ENCODE measurements at places on chromosomes 1 and 21.

DNA sequence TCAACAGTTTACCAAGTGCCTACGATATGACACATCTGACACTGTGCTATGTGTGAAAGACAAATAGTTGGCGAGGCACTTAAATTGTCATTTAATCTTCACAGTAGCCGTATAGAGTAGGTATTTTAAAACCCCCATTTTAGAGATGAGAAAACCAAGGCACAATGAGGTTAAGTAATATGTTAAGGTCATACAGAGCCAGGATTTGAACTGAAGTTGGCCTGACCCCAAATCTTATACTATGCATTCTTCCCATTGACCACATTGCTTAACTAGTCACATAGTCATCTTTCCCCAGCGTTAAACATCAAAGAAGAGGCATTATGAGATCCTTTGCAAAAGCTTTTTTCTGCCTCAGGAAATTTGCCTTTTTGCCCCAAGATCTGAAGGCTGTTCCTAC lies 3.9 kb downstream of the INKA2 start:
- no peak for DNase-seq

- DNase-seq = no peak
Observed at GRCh38 chr1:229694053-229694693, 68.1 kb downstream of the URB2 start.

DNA sequence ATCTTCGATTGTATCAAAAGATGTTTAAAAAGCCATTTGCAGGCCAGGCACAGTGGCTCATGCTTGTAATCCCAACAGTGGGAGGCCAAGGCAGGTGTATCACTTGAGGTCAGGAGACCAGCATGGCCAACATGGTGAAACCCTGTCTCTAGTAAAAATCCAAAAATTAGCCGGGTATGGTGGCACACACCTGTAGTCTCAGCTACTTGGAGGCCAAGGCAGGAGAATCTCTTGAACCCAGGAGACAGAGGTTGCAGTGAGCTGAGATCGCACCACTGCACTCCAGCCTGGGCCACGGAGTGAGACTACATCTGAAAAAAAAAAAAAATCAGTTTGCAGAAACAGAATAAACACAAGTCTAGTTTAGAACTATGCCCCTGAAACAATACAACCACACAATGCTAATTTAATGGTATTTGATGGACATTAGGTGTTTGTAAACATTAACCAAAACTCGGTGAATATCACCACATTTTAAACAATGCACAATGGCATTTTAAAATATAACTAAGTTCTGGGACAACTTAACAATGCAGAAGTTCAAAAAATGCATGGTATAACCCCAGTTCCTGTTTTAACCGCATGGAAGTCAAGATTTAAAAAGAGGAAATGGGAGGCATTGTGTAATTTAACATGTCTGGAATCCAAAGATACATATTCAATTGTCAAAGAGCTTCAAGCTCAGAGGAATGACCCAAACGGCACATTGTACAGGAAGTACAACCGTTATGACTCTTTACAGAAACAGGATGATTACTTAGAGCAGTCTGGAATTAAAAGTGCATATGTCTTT lies 7.1 kb upstream of the PTTG1IP start:
- no peak for DNase-seq

- DNase-seq = no peak
Observed at GRCh38 chr1:177780096-177780700, 189.7 kb downstream of the SEC16B start.

DNA sequence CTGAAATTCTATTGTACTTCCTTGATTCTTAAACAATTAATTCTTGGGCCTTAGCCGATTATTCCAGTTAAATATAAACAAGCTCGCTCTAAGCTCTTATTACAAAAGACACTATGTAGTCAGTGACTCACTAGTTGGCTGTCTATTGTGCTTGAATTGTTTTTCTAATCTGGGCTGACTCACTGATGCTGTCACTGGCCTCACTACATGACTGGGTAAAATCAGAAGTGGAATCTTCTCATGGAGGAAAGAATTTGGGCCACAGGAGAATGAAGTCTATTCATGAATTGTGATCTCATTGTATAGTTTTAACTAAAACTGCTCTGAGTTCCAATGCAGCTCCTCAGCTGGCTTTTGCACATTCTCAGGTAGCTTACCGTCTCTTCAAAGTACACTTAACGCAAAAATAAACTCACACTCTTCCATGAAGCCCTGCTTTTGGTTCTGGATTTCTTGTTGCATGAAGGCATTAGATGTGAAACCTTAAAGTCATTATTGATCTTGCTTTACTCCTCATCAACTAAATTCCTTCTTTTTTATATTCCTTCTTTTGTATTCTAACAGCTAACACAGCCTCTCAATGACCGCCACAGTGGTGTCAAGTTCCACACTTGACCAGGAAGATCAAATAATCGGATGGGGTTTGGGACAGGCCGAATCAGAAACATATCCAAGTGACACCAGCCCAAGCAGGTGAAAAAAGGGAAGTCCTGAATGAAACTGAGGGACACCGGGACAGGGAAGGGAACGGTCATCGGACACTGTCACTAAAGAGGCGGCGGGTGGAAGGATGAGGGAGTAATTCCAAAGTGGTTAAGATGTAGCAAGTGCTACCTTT lies 80.9 kb upstream of the LBR start:
- DNase-seq = no peak

Data from hematopoietic multipotent progenitor cell treated with erythropoietin and hydrocortisone succinate and interleukin-3 and kit ligand, for 15 days (in vitro differentiated cells).